Naive thymus-derived CD8-positive, alpha-beta T cell (primary cell): ENCODE measurements at places on chromosomes 16 and 17.

DNA sequence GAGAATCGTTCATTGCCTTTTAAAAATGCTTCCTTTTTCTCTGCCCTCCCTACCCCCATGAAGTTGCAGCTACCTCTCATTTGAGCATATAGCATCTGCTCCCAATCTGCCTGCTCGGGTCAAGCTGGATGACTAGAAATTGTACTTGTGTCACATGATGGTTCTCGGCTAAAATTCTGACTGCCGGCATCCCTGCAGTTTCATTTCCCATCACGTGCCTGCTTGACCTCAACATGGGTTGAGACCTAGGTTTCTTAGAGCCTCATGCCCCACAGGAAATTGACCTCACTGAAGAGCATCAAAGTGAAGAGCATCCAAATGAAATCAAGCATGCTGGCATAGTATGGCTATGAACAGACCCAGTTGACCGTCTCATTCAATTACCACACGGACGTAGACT lies 581.6 kb upstream of the PSMD7 start:
- no peak for DNase-seq

DNA sequence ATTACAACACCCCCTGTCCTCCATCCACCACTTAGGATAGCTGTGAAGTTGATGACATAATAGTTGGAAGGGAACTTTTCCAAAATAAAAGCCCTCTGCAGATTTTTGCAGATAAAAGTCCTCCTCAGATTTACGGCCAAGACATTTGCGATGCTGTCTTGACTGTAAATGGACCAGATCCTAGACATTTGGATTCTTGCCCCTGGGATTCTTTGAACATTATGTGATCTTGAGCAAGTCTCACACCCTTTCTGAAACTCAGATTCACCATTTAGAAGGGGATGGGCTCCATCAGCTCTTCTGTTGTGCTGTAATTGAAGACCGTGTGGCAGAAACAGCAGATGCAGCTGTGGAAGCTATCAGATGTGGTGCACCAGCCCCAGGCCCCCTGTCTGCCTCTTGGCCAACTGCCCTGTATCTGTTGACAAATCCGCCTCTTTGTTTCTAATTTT lies 153.9 kb upstream of the CACNG3 start:
- DNase-seq, result no peak

DNA sequence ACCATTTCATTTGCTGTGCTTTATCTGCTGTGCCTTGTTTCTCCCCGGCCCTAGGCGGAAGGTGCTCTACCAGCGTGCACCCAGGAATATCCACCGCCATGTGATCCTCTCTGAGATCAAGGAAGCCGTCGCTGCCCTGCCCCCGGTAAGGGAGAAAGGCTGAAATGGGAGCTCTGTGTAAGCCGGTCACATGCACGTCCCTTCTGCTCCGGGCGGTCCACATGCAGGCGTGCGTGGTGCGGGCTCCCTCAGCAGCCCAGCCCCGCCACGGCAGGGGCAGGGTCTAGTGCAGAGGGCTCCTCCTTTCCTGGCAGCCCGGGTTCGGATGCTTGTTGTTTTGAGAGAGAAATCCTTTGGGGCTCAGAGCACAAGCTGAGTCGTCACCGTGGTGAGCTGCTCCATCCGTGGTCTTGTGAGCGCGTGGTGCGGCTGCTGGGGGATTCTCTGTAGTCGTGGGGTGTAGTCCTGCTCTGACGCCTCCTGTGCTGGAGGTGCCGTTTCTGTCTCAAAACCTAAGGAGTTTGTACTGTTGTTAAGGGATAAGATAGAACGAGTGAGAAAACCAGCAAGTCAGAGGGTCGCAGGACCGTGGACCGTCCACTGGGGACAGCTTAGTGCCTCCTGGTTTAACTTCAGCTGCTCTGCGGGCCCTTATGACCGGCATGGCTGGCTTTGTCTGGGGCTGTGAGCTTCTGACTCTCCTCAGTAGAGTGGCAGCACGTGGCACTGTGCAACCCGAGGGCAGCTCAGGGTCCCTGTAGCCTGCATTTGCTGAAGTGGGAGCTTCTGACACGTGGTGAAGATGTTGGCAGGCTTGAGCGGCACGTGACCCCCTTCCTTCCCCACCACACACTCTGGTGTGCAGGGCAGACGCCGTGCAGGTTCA lies 12.3 kb upstream of the MC1R start:
- no peak for DNase-seq

DNA sequence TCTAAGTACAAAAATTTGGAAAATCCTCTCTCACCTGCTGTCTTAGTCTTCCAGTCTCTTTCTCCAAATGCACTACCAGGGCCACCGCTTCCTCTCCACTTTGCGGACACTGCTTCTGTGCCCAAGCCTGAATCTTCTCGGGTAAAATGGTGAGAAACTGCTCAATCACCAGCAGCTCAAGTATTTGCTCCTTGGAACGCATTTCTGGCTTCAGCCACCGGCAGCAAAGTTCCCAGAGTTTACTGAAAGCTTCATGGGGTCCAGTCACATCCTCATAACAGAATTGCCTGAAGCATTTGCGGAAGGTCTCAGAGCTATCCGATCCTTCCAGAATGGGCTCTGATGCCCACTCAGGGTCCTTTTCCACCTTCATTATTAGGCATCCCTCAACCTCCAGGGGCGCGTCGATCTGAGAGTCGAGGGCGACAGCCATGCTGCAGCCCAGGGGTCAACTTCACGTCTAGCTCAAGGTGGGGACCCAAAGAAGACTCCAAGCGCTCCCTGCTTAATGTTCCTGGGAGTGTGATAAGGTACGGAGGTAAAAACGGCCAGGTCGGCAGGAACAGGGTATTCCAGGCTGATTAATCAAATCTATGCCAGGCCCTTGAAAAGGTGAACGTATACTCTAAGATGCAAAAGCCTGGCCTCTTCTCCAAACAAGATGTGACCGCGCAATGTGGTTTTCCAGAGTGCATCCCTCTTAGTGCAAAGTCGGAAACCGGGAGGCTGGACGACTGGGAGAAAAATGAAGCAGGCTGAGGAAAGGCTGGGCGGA lies 763 bp downstream of the ZKSCAN2 start:
- no peak for DNase-seq

- DNase-seq, result no peak
Observed at GRCh38 chr16:48441106-48441505, 55.9 kb upstream of the SIAH1 start.

DNA sequence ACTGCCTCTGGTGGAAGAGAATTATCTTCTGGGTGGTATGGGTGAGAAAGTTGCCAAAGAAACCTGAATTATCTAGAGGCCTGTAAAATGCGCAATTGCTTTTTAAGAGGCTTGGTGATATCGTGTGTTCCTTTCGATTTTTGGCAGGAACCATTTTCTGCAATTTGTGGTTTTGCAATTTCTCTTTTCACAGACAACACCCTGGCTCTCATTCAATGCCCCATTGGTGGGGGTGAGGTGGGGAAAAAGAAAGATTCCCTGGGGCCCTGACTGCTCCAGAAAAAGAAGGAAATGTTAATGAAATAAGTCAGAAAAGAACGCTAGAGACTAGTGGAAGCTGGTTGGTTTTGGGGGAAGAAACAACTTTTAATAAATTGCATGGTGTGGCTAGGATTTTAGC lies 77.4 kb downstream of the ANKFN1 start:
- DNase-seq, result no peak

DNA sequence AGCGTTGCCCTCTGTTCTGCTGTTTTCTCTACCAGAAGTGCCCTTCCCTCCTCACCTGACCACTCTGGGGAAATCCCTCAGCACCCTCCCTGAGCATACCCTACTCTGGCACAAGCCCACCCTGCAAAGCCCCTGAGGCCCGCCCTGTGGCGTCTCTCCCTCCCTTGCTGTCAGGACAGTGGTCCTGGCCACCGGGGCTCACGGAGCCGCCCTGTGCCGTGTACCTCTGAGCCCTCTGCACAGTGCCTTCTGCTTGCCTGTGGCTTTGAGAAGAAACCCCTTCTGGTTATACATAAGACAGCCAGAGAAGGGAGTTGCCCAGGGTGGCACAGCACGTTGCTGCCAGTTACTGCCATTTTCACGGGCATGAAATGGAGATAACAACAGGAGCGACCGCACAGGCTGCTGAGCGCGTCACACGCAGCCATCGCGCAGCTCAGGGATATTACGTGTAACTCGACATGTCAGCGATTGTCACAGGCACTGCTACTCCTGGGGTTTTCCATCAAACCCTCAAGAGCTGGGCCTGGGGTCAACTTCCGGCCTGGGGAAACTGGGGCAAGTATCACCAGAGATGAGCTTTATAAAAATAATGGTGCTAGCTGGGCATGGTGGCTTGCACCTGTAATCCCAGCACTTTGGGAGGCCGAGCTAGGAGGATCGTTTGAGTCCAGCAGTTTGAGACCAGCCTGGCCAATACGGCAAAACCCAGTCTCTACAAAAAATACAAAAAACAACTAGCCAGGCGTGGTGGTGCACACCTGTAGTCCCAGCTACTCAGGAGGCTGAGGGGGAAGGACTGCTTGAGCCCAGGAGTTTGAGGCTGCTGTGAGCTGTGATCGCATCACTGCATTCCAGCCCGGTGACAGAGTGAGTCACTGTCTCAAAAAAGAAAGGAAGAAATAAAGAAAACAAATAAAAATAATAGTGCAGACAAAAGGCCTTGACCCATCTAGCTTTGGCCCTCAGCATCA lies 14.8 kb downstream of the SCGB1C2 start:
- DNase-seq, result no peak

- DNase-seq, result no peak
Observed at GRCh38 chr17:12230481-12231354, 210.0 kb downstream of the MAP2K4 start.

GRCh38 chr17:42748908-42749798 lies 4.3 kb upstream of the EZH1 start:
- no peak for DNase-seq

DNA sequence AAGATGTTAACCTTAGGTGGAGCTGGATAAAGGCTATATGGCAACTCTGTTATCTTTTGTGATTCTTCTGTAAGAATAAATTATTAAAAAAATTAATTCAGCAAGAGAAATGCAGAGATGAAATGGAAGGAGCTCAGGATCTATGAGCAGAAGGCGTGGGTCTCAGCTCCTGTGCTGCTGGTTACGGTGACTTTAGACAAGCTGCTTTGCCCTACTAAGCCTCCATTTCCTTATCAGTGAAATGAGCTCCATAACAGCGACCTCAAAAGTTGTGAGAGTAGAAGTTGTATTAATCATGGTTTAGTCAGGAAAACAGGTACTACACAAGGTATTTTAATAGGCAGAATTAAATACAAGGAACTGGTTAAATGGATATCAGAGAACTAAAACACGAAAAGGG lies 48.2 kb upstream of the FOXJ1 start:
- no peak for DNase-seq

GRCh38 chr16:3149630-3150345 lies 15.0 kb downstream of the ZNF213 start:
- peak; percentile 41 for DNase-seq

- no peak for DNase-seq
Observed at GRCh38 chr16:15446901-15447300, 12.5 kb downstream of the BMERB1 start.

- DNase-seq, result no peak
Observed at GRCh38 chr16:16890964-16891363, 512.0 kb downstream of the NPIPA7 start.

DNA sequence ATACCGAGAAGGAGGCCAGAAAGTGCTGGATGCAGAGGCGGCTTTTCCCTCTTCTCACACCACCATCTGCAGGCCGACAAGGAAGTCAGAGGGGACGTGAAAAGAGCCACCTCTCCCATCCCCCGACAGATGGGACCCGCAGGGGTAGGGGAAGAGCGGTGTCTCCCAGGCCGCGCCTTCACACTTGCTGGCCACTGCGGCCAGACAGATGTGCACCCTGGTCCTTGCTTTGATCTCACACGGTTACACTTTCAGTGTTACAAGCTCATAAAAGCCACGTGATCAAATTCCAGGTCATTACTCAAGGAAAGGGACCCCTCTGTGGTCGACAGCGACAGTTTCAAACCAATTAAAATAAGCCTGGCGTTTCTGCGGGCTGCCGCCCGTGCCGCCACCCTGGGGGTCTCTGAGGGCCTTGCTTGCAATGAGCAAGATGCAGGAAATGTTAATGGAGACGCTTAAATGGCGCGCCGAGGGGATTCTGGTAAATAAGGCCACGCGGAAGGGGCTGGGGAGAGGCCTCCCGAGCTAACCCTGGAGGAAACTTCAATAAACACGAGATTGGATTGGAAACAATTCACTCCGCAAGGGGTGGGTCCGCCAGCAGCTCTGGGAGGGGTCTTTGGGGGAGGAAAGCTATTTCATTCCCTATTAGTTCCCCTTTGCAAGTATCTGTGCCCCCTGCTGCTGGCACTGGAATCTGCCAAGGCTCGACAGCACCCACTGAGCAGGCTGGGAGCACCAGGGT lies 240.9 kb downstream of the ENGASE start:
- no peak for DNase-seq
